ENCODE measurements at places on chromosomes 5 and 9.

GRCh38 chr5:39224196-39224761, 4.9 kb upstream of the FYB1 start:
- DNase-seq = peak; percentile 52

GRCh38 chr9:133545494-133546286, 11.2 kb downstream of the ADAMTSL2 start:
- no peak for DNase-seq

GRCh38 chr5:1768283-1769000, 31.2 kb downstream of the MRPL36 start:
- DNase-seq = no peak

GRCh38 chr5:168679515-168679920, 100.3 kb upstream of the PANK3 start:
- DNase-seq = peak; percentile 64

DNA sequence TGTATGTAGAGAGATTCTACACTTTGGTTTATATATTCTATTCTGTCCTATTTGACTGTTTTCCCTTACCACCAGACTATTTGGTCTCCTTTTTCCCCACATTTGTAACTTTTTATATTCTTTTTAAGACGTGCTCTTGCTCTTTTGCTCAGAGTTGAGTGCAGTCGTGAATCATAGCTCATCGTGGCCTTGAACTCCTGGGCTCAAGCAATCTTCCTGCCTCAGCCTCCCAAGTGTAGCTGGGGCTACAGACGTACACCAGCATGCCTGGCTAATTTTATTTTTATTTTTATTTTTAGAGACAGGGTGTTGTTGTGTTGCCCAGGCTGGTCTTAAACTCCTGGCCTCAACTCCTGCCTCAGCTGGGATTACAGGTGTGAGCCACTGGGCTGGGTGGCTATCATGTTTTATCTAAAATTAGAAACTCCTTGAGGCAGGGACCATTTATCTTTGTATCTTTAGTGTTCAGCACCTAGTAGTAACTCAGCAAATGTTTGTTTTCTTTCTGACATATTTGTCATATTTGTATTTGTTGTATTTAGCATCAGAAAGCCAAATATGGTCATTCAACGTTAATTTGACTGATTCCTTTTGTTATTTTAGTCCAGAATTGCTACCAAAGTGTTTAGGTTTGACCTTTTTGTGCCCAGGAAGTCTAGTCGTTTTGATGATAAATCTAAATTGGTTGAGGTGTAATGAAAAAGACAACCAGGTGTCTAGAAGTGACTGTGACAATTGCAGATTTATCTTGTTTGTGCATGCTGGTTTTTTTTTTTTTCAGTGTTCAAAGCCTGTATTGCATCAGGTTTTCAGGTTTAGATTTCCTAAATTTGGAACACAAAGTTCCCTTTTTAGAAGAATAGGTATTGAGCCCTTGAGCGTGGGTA, 44.3 kb downstream of the ERBIN start:
- DNase-seq = no peak

DNA sequence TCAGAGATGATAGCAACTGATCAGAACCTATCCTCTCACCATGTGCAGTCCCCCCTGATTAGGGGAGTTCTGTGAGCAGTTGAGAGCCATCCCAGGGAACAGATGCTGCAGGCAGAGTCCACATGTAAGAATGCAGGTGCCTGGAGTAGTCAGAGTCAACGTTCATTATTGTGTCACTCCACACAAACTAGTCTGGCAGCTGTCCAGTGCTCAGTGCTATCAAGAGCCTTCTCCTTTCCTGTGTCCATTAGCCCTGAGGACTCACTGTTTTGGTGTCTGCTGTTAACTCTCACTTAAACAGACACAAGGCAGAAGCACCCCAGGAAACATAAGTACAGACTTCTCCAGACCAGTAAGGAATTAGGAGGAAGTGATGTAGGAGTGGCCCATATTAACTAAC, 2.5 kb downstream of the SH3TC2 start:
- DNase-seq = peak; percentile 55

DNA sequence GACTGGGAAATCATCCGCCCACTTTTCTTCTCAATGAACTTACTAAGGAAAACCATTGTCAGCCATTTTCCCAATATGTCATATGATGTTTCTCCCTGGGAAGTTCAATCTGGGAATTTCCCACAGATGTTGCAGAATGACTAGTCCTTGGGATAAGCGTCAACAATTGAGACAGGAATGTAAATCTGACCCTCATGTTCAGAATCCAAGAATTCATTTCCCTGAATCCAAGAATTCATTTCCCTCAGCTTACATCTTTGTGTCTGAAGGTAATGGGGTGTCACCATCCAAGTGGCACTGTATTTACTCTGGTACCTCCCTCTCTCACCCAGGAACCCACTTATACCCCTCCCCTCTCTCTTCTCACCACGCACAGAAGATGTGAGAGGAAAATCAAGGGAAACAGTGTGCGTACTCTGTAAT, 7.4 kb downstream of the KLF9 start:
- peak; percentile 53 for DNase-seq

DNA sequence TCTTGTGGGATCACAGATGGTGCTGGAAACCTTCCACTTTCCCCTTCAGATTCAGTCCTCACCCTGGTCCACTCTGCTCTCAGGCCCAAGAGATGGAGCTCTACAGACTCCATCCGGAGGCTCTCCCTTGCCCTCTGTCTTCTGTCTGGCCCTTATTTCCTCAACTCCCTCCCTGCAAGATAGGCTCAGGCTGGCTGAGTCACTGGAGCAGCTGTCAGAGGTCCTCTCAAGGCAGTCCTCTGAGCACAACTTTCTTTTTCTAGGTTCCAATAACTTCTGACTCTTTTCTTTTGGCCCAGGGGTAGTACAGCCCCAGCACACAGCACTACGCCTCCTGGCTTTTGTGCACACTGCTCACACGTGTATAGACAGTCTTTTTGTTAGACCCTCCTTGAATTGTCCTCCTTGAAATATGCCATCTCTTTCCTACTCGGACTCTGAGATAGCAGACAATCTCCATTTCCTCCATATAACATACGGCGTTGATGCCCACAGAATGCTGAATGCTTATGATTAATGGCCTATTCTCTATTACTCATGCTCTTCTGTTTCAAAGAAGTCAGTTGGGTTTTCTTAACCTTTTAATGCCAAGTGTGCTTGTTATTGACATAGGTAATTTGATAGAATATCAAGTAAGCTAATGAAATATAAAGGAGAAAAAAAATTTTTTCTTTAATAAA, 193.1 kb downstream of the SLC12A2 start:
- DNase-seq = peak; percentile 75

DNA sequence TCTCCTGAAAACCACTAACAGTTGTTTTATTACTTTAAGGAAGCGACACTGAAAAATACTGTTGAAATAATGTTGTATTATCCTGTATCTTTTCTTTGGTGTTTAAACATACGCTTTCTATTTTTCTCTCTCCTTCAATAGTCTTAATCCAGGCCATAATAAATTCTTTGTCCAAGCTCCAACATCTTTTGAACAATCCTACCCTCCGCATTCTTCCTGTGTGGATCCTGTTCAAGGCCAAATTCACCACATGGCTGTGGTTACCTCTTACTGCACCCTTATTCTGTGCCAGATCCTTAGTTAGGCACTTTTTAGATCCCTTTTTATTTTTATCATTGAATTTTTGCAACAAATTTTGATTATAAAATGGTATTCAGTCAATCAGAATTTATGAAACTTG, 1691.5 kb downstream of the MAT2B start:
- DNase-seq = no peak

DNA sequence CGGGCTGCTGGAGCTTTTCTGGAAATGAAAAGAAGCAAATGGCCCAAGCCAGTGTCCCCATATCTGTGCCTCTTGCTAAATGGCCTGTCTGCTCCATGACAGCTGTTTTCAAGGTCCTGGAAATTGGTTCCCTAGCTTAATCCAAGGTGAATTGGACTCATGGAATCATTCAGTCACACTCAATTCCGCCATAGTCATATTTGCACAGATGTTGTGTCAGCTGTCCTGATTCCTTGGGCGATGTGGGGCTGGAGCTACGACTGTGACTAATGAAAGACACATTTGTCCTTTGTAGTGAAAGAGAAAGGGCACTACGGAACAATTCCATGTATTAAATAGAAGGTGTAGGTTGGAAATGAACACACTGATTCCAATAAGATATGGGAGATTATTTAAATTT, 102.9 kb upstream of the MEGF10 start:
- DNase-seq = no peak

GRCh38 chr5:124088289-124089032, 576.5 kb downstream of the CSNK1G3 start:
- no peak for DNase-seq

DNA sequence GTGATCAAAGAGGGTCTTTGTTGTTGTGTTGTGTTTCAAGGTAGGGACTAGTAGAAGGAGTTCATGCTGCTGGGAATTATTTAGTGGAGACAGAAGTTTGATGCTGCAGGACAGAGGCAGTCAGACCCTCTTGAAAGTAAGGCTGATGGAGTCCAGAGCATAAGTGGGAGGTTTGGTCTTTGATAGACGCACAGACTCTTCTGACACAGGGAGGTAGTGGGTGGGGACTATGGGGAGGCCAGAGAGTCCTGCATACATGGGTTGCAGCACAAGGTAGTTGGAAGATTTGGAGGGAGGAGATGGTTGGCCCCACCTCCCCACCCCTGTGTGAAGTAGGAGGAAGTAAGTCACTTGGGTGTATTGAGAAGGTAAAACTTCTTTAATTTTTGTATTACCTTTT, 2.4 kb upstream of the CCDC112 start:
- no peak for DNase-seq

- peak; percentile 90 for DNase-seq
Observed at GRCh38 chr5:172145870-172146747, 41.9 kb downstream of the STK10 start.

DNA sequence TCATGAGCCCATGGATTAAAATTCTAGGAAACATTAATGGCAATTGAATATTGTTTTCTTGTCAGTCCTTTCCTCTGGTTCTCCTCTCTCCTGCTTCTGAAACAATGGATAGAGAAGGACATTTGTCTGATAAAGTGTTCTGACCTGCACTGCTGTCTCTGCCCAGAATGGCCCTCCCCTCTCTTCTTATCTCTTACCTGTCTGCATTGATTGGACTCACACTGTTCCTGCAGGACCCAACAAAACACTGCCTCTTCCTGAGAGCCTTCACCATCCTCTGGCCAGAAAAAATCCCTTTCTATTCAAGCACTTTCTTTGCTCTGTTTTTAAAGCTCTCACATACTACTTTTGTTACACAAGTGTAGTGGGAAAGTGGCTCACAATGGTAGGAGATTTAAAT, 143.8 kb upstream of the DHFR start:
- no peak for DNase-seq

DNA sequence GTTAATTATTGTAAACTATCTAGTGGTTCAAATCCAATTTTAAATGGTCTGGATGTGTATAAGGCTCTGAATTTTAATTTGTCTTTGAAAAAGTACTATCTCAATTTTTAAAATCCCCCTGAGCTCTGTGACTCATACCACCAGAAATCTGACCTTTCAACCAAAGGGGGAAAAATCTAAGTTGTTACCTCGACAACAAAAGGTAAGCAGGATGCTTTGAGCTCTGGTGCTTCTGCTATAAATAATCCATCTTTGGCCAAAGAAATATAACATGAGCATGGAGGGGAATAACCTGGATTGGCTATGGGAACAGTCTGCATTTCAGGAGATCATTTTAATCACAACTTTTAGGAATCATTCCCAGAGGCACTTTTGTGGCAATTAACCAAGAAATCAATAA, 76.3 kb upstream of the PCSK1 start:
- peak; percentile 14 for DNase-seq

DNA sequence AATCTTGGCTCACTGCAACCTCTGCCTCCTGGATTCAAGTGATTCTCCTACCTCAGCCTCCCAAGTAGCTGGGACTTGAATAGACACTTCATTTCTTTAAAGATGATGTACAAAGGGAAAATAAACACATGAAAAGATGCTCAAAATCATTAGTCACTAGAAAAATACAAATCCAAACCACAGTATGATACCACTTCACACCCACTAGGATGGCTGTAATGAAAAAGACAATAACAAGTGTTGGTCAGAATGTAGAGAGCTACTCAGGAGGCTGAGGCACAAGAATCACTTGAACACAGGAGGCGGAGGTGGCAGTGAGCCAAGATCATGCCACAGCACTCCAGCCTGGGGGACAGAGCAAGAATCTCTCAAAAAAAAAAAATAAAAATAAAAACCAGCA, 13.0 kb downstream of the F2RL2 start:
- DNase-seq = no peak

DNA sequence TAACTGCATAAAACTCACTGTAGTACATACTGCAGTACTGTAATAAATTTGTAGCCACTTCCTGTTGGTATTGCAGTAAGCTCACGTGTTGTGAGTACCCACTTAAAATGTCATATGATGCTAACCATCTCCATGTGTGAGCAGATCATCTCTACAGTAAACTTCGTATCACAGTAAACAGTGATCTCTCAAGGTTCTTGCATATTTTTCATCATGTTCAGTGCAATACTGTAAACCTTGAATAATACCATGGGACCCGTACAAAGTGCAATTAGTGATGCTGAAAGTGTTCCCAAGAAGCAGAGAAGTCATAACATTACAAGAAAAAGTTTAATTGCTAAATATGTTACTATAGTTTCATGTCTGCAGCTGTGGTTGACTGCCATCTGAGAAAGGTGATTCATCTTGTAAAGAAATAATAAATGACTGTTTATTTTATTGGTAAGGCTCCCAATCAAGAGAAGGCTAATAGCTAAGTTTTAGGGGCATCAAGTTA, 253.8 kb upstream of the POU5F2 start:
- no peak for DNase-seq

GRCh38 chr9:105832096-105832710, 137.9 kb downstream of the TMEM38B start:
- no peak for DNase-seq

- no peak for DNase-seq
Observed at GRCh38 chr5:90875456-90875855, 316.9 kb downstream of the ADGRV1 start.

GRCh38 chr5:122761115-122761514, 13.8 kb upstream of the SNX2 start:
- DNase-seq = no peak

DNA sequence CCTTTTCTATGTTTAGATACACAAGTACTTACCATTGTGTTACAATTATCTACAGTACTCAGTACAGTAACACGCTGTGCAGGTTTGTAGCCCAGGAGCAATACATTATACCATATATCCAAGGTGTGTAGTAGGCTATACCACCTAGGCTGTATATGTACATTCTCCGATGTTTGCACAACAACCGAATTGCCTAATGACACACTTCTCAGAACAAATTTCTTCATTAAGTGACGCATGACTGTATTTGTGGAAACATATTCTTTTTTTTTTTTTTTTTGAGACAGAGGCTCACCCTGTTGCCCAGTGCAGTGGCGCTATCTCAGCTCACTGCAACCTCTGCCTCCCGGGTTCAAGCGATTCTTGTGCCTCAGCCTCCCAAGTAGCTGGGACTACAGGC, 4.0 kb upstream of the RAD23B start:
- DNase-seq = peak; percentile 82
